ENCODE measurements at places on chromosomes 2 and 18.

GRCh38 chr2:160157861-160158829 is 41.9 kb downstream of the ITGB6 start:
- DNase-seq: no peak

GRCh38 chr2:191166756-191167445 is 16.1 kb upstream of the STAT4 start:
- no peak for DNase-seq

DNA sequence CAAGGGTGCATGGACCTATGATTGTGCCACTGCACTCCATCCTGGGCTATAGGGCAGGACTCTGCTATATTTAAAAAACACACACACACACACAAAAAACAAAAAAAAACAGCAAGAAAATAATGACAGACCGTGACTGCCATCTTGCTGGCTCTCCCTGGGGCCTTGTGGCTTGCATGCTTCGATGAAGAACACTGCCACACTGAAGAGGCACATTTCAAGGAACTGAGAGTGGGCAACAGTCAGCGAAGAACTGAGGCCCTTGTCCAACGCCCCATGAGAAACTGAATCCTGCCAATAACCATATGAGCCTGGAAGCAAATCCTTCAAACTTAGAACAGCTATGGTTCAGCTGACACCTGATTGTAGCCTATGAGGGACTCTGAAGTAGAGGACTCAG is 158.1 kb downstream of the CCBE1 start:
- no peak for DNase-seq

DNA sequence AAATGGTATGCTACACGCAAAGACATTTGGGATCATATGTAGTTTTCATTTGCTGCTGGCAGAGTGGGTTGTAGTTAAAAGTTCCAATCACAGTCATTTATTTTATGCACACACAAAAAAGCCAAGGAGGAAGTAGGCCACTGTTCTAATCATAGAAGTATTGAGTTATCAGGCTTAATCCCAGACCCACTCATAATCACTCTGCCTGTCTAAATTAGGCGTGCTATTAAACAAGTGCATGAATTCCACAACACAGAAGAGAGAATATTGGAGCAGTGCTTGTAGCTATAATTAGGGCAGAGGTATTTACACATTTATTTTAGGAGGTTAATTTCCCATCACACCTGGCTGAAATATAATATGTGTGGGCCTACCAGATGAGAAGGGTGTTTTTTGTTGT is 65.7 kb upstream of the FIGN start:
- DNase-seq: no peak

GRCh38 chr2:31235504-31235902 is 1.6 kb downstream of the EHD3 start:
- DNase-seq: no peak

DNA sequence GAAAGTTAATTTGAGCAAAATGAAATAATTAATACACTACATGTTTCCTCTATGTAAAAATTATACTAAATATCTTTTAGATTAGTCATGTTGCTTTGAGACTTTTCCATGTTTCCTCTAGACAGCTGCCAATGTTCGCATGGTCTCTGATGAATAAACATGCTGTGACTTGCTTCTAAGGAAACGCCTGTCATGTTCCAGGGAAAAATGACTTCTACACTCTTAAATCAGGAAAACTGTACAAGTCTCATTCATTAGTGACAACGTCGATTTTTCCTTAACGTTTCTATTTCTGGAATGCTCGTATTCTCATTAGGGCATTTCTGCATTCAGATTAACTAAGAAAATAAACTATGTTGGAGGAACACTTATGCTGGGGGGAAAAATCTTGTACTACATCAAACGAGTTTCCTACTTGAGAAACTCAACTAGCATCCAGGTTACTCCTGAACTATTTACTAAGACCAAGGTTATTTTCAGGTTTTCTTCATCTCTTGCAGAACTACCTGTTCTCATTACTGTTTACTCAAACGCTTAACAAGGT is 1.6 kb downstream of the COBLL1 start:
- DNase-seq: no peak

DNA sequence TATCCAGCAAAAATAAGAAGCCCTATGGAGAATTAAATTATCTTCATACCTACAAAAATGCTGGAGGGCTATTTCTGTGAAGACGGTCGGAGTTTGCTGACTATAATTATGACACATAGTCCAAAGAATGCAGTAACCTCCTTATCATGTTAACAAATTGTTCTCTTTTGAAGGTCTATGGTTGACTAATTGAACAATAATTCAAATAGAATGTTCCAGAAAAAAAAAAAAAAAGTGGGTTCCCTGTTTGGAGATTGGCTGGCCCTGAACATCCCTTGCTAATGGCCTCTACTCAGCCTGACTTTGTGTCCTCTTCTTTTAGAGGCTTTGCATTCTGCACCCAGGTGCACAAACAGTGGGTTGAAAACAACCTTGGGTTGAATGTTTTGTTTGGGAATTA is 82.8 kb upstream of the CCBE1 start:
- no peak for DNase-seq

GRCh38 chr2:157181234-157181633 is 76.3 kb upstream of the GALNT5 start:
- DNase-seq: no peak

DNA sequence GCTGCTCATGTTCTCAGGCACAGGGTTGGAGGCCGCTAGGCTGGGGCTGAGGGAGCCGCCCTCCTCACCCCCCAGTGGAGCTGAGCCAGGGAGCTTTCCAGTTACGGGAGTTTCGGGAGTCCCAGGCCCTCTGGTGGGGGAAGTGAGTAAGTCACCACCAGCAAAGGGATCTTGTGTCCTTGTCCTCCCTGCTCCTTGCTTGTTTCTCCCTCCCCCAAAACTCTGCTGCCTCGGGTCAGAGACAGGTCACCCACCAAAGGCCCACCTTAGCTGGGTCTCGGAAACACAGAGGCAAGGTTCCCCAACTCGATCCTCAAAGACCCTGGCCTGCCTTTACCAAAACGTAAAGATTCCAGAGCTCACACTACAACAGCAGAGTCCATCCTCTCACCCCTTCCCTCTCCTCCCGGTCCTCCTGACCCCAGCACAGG is 60.5 kb upstream of the POMC start:
- peak; percentile 34 for DNase-seq

DNA sequence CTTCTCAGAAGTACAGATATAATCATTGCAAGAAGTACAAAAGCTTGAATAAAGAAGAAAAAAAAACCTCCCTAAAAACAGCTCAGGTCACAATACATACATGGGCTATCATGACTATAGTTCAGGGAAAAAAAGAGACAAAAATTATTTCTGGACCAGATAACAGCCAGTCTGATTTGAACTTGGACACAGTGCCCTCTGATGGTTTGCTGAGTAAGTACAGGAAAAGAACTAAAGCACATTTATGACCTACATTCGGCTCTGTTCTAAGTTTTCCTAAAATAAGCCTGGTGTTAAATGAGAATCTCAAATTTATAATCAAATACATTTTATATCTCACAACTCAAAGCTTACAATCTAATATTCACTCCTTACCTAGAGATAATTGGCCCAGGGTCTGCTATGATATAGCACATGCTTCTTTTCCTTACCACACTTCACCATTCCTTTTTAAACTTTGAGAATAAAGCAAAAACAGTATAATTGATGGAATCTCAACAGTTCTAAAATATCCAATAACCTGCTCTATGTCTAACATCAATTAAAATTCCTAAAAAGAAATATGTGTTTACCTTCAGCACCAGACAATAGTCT is 81.1 kb downstream of the RAPH1 start:
- peak; percentile 9 for DNase-seq

- DNase-seq: no peak
Measured at GRCh38 chr18:59961070-59961469, 61.3 kb downstream of the PMAIP1 start.

GRCh38 chr18:33873112-33873511 is 295.1 kb downstream of the ASXL3 start:
- no peak for DNase-seq

DNA sequence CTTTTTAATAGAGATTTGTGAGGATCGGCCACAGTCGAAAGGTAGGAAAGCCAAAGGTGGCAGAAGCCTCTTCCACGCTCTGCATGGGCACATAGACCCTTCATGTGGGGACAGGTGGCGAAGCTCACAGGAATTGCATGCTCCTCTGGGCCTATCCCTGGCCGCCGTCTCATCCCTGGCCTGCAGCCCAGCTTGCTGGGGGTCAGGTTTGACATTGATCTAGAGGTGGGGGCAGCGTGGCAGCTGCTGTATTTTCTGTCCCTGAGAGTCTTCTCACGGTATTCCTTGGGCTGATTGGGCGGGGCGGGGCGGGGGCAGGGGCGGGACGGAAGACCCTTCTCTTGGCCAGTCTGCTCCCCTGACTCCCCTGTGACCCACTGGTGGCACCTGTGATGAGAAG is 48.9 kb downstream of the STK25 start:
- DNase-seq: no peak

GRCh38 chr2:108446703-108447102 is 2.3 kb upstream of the GCC2 start:
- no peak for DNase-seq

DNA sequence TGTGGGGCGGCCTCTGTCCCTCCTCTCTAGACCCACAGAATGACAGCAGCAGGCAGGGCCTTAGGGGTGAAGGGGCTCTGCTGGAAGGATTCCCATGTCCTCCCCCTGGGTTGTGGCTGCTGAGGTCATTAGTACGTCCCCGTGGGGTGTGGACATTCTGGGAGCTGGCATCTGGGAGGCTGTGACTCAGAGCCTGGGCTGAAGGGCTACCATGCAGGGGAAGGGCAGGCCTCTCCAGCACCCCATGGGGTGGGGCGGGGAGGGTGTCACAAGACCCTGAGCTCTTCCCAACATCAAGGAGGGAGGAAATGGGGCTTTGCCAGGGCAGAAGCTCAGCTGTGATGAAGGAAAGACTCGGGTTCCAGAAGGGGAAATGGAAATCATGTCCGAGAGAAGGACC is 105.8 kb upstream of the SMAD2 start:
- DNase-seq: no peak

DNA sequence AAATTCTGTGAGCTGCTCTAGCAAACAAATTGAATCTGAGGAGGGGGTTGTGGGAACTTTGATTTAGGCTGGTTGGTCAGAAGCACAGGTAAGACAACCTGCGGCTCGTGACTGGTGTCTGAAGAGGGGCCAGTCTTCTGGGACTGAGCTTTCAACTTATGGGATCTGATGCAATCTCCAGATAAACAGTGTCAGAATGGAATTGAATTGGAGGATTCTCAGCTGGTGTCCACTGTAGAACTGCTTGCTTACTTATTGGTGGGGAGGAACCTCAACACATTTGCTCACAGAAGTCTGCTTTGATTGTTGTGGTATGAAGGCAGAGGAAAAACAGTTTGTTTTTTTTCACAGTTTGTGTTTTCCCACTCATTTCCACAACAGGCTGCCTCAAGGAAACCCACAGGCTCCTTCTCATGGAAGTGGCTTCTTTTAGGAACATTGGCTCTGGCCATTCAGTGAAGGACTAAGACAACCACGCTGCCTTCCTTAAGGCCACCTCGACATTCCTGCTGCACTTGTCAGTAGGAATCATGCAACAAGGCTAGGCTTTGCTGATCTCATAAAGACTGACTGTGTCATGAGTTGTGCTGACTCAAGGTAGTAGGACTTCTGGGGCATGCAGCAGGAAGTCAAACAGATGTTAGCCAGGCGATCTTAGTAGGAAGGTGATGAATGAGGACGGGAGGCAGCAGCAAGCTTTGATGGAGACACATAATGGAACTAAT is 104.7 kb downstream of the TSN start:
- DNase-seq: no peak

DNA sequence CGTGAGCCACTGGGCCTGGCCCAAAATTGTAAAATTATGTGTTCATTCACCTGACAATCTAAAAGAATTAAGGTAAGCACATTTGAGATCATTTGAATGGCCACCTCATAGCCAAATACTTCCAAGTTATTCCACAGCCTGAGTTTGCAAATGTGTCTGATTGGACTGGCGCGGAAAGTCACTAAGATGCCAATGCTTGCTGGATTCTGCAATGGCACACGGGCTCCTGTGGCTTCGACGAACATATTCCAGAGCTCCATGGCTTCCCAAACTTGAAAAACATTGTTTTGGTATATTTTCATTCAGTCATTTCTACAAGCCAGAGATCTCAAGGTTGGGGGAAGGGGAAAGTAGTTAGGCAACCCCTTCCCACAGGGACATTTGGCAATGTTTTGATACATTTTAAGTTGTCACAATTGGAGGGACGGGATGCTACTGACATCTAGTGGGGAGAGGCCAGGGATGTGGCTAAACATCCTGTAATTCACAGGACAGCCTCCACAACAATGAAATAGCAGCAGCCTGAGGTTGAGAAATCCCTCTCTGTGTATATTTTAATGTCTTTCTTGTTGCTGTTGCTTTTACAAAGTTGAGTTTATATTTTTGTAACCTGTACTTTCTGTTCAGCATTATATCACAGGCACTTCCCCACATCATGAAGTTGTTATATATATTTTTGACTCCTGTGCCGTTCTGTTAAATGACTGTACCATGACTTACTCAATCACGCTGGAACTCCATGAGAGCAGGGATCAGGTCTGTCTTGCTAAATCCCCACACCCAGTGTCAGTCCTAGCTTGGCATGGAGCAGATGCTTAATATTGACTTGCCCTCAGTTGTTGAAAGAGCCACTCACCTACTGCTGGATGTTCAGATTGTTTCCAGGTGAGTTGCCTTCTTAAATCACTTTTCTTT is 56.9 kb downstream of the COL4A4 start:
- DNase-seq: peak; percentile 13

GRCh38 chr2:213079756-213080155 is 71.7 kb downstream of the IKZF2 start:
- no peak for DNase-seq

- no peak for DNase-seq
Measured at GRCh38 chr18:45702708-45703265, 21.2 kb upstream of the SLC14A1 start.

DNA sequence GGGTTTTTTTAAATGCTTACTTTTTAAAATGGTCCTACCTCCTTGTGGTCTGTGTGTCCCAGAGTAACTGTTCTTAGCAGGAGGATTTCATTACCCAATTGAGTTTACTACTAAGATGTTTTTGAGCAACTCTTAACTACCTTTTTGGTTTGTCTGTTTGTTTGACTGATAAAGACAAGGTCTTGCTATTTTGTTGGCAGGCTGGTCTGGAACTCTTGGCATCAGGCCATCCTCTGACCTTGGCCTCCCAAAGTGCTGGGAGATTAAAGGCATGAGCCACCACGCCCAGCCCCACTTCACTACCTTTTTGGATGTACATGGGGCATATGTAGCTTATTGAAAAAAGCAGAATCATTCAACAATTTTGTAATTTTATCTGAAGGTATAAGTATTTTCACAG is 14.9 kb downstream of the MRPS9 start:
- no peak for DNase-seq
